ENCODE measurements at places on chromosomes 4 and X.

DNA sequence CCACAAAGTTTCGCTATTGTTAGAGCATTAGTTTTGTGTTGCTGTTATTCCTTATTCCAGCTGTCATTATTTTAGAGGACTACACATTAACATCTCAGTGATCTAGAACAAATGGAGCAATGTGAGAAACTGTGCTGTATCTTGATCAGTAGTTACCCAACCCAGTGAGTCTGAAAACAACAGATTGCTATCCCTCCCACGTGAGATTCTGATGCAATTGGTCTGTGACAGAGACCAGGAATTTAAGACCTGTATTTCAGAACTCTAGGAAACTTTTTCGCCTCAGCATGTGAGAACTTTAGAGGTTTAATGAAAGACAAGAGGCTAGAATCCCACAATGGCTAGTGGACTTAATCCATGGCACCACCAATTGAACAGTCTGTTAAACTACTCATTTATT lies 35.7 kb upstream of the CDS1 start:
- DNase-seq: no peak

- no peak for DNase-seq
Observed at GRCh38 chr4:38563707-38564495, 100.1 kb upstream of the KLF3 start.

- no peak for DNase-seq
Observed at GRCh38 chrX:29237972-29238371, 650.7 kb downstream of the IL1RAPL1 start.

DNA sequence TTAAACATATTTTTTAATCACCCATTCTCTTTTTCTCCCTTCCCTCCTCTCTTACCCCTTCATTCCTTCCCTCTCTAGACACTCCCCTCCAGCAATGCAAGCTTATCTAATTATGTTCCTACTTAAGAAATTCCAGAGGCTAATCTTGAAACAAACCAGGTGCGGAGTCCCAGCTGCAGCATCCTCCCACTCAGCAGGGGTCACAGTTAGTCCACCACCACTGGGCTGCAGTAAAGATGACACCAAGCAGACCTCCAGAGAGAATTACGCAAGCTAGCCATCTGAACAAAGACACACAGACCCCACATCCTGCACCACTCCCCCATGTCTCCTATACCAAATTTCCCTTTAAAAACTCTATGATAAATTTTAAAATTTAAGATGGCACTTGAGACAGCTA lies 13.9 kb upstream of the SEC24B start:
- DNase-seq: no peak

DNA sequence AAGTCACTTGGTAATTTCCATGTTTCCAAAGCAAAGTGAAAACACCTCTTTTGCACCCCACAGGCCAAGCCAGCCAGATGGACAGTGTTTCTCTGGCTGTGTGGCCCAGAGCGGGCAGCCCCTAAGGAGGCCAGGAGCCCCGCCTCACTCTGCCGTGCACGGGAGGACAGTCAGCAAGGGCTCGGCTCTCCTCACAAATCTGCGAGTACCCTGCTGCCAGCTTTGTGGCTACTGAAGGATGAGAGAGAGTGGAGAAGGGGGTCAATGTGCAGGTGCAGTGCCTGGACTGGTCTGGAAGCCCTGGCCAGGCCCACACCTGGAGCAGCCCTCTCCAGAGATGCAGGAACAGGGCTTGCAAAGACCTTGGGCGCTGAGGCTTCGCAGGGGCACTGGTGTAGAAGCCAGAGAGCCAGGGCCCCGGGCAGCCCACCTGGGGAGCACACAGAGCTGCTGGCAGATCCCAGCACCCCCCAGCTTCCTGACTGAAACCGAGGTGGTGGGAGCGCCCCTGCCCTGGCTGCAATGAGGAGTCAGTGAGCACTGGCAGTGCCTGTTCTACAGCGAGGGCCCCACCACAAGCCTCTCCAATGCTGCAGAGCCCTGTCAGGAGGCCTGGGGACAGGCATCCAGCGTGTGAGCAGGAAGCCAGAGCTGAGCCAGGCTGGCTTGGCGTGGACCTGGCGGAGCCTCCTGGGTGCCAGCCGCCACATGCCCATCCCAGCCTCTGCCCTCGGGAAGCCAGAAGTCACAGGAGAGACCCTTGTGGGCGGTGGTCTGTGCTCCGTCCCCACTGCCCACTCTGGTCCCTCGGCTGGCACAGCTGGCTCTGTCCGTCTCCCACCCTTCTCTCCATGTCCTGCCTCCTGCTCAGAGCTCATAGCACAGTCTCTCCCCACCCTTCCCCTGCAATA lies 3.9 kb downstream of the SPON2 start:
- DNase-seq: no peak

DNA sequence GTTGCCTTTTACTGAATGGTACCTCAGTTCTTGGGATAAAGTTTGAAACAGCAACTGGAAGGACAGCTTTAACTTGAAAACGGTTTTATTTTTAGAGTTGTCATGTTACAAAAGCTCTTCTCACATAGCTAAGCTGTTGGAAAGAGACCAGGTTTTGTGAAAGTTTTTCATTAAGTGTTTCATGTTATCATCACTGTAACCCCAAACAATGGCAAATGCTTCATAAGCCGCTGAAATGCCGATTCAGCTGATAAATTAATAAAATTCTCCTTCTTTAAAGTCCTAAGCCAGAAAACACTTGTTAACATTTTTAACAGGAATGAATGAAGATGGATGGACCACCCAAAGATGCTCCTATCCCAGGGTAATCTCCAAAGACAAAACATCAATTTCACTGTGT lies 76.1 kb upstream of the IRF2 start:
- DNase-seq: no peak

DNA sequence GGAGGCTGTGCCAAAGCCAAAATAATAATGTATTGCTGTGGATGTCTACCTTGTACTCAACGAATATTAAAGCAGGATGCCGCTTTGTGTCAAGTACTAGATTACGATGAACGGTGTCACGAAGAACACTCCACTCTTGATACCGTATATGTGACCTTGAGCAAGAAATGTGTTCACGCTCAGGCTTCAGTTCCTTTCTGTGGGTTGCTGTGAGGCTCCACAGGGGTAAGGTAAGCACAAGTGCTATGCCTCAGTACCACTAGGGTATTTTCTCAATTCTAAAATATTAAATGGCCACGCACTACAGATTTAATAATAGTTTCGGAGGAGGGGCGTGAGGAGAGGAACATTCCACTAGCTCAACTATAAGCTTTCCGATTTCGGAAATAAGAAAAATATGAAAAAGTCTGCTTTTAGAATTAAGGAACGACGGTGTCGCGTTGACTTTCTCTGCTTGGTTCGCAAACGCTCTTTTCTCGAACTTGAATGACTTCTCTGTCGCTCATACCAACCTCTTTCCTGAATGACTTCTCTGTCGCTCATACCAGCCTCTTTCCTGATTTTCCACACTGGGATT lies 607 bp upstream of the SCOC start:
- peak; percentile 25 for DNase-seq

DNA sequence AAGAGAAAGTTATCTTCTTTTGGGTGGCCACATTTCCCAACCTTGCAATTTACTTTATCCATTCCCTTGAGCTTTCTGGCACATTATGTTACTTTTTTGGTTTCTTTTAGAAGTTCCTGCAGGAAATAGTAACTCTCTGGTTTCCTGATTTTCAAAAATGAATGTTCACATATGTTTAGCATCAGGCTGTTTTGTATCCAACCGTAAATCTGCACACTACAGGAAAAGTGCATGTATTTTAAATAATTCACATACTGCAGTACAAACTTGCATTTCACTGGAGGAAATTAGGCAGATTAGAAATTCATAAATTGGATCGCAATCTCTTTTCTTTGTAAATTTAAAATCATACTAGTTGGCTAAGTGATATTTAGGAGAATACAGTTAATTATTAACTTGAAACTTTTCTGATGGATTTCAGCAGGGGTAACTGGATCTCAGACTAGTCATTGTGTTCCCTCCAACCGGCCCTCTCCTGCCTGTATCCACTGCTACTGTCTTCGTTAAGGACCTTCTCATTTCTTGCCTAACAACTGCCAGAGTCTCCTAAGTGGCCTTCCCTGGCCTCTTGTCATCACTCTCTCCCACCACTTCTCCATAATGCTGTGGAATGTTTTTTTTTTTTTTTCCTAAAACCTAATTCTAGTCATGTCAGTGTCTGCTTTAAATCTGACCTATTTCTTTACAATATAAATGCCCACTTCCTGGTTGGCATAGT lies 137.2 kb downstream of the UNC5C start:
- DNase-seq: no peak

- no peak for DNase-seq
Observed at GRCh38 chrX:7444967-7445366, 297.0 kb upstream of the PUDP start.

DNA sequence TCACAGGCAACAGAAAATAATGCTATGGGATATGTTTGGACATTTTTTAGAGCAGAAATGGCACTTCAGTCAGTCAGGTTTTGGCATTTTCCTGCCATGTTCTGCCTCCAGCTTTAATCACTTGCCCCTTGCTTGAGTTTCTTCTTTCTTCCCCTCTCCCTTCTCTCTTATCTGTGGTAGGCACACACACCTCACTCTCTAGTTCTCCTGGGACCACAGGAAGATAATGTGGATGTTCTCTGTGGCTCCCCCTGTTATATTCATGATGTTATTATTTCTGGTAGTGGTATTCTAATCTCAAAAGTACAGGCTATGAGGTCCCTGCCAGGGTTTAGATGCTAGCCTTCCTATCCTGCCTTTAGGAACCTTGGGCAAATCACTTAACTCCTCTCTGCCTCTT lies 5.2 kb downstream of the HADH start:
- DNase-seq: no peak

DNA sequence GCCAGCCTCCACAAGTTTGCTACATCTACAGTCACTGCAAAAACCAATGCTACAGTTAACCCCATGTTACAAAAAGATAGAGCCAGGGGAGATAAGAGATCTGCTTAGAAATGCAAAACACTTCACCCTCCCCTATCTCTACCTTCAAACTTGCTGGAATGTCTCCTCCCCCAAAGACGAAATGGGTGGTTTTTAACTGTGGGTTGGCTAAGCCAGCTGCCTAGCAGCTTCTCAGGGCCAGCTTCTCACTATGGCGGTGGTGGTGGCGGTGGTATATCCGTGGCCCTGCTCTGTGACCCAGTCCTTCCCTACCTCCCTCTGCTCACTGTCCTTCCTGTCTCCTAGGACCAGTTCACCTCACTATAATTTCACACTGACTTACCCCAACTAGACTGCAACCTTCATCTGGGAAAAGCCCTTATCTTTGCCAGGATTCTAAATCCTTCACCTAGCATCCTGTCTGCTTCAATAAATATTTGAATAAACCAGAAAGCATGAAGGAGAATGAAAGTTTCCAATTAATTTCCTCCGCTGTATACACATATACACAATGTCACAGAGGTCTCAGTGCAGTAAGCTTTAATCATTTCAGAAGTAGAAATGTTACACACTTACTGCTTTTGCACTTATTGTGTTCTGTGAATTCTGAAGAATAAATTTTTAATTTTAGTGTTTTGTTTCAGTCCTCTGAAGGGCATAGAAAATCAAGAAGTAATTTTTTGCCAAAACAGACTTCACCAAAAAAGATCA lies 46.3 kb downstream of the SH3KBP1 start:
- DNase-seq: no peak

DNA sequence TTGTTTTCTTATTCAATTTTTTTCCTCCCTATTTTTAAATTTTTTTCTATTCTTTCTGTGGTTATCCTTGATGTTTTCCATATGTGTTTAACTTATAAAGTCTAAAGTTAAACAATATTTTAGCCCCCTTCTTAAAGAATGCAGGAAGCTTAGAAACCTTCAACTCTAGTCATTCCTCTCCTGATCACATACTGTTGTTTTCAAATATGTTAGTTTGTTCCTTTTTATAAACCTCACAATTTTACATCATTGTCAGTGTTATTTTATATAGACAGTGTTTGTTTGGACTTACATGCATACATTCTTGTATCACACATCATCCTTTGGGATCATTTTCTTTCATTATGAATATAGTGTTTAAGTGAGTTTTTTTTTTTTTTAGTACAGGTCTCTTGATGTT lies 31.6 kb downstream of the KANTR start:
- no peak for DNase-seq

GRCh38 chrX:1606496-1606895 lies 8.4 kb upstream of the ASMT start:
- DNase-seq: no peak

DNA sequence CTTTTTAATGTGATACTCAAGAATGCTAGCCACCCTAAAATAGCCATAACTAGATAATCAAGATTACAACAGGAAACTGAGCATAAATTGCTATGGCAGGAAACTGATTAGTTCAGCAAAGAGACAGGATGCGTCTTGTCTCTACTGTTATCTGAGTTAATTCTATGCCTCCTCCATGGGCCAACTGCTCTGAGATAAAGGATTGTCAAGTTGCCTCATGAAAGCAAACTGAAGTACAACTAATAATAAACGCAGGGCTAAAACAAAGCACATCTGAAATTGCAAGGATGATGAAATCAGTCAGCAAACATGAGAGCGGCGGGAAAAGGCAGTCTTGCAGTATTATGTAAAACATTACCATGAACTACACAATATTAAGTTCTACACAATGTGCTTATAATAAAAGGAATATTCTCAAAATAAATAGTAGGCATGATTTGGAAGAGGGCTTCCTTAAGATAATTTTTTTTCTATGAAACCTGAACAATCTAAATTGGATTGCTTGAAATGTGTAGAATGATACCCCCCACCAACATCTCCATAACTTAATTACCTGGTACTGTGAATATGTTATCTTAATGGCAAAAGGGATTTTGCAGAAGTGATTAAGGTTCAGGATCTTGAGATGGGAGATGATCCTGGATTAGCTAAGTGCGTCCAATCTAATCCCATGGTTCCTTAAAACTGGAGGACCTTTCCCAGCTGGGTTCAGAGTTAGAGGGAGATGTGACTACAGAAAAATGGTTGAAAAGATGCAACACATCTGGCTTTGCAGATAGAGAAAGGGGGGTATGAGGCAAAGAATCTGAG lies 65.9 kb downstream of the ANTXR2 start:
- no peak for DNase-seq

GRCh38 chr4:25588206-25588605 lies 67.4 kb upstream of the SLC34A2 start:
- no peak for DNase-seq

DNA sequence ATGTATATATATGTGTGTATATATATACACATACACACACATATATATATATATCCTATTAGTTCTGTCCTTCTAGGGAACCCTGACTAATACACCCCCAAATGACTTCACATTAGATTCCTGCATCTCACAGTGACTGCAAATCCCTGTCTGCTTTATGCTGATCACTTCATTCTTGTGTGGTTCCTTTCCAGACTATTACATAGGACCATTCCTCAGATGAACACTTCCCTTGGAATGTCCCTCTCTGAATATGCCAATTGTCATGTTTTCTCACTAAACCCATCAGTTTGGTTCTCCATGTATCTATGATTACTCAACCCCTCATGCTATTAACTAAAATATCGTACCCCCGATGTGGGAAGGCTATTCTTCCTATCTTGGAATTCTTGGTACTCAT lies 605.2 kb upstream of the NR3C2 start:
- DNase-seq: peak; percentile 19

DNA sequence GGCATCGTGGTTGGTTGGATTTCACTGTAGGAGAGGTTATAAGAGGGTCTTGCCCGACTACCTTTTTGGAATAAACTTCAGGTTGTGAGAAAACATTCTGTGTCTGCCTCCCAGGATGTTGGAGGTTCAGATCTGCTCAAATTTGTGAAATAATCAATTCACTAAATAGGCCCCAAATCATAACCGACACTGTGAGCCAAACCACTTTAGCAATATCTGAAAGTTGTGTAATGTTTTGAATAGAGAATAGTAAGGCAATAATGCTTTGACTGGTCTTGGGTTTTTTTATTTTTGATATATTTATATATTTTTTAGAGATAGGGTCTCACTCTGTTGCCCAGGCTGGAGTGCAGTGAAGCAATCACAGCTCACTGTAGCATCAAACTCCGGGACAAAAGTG lies 131.2 kb downstream of the GLRA3 start:
- DNase-seq: no peak

GRCh38 chrX:13189380-13189779 lies 130.5 kb downstream of the ATXN3L start:
- DNase-seq: no peak
